Thymus (tissue), 14 donors: ENCODE measurements at places on chromosomes 3 and 15. TPM values are rescaled to one million over a fixed set of nuclear protein-coding genes. Genes with fewer than 3 reads are reported as not detected.
A peak's percentile ranks its signal among the peaks of the same experiment; 100 is the strongest.

- H3K27ac ChIP-seq = no peak overlapping the region
- no peak overlapping the region for H3K4me3 ChIP-seq
- no peaks in the 10 kb centered on the region for H3K36me3 ChIP-seq
- peaks cover 21% of the 10 kb centered on the region for H3K4me1 ChIP-seq
- no peak for DNase-seq
- peaks cover 58% of the 10 kb centered on the region for H3K27me3 ChIP-seq
These were observed 3.0 kb upstream of the CYP11A1 start for GRCh38 chr15:74370471-74370870.

DNA sequence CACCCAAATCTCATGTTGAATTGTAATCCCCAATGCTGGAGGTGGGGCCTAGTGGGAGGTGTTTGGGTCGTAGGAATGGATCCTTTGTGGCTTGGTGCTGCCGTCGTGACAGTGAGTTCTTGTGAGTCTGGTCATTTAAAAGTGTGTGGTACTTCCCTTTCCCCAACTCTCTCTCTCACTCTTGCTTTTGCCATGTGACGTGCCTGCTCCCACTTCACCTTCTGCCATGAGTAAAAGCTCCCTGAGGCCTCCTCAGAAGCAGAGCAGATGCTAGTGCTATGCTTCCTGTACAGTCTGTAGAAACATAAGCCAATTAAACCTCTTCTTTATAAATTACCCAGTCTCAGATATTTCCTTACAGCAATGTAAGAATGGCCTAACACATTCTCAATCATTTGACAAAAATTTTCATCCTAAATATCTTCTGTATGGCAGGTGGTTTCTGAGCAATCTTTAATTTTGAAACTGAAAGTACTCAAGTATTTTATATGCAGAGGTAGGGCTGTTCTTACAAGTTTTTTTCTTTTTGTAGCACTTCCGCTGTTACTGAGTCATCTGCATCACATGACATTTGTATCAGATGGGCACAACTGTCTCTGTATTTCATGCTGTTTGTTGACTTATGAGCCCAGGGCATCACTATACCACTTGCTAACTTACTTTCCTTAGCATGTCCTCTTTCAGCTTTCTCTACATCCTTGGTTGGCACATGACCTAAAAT is 8.8 kb downstream of the RPL39L start:
- H3K4me3 ChIP-seq = no peak overlapping the region
- DNase-seq = peak; percentile 80
- H3K36me3 ChIP-seq = peaks cover 5% of the 10 kb centered on the region

The PLSCR1 gene
- 84.7 TPM for total RNA-seq

The GUCA1C gene
- total RNA-seq = not detected

- peak overlapping the region; percentile 93 for H3K27ac ChIP-seq
- DNase-seq = peak; percentile 36
- H3K27me3 ChIP-seq = no peaks in the 10 kb centered on the region
- H3K4me1 ChIP-seq = peaks cover 31% of the 10 kb centered on the region
These were observed 124.3 kb downstream of the CHSY1 start for GRCh38 chr15:101127506-101128076.

The WNT5A gene
- total RNA-seq = 2.9 TPM

- DNase-seq = no peak
- no peak overlapping the region for H3K4me3 ChIP-seq
- no peaks in the 10 kb centered on the region for H3K36me3 ChIP-seq
- no peak overlapping the region for H3K27ac ChIP-seq
These were observed 25.5 kb downstream of the ESYT3 start for GRCh38 chr3:138459619-138460535.

The AGBL1 gene
- total RNA-seq = under 0.01 TPM

GRCh38 chr3:5194801-5195509 is 7.4 kb downstream of the EDEM1 start:
- H3K4me1 ChIP-seq = peaks cover 51% of the 10 kb centered on the region
- peak overlapping the region; percentile 27 for H3K4me3 ChIP-seq
- H3K36me3 ChIP-seq = peaks cover 22% of the 10 kb centered on the region
- no peaks in the 10 kb centered on the region for H3K27me3 ChIP-seq
